Ascending aorta (tissue), 2 donors: ENCODE measurements at places on chromosomes 2 and 18.

GRCh38 chr18:63271881-63272299 lies 47.7 kb downstream of the BCL2 start:
- no peak for DNase-seq

DNA sequence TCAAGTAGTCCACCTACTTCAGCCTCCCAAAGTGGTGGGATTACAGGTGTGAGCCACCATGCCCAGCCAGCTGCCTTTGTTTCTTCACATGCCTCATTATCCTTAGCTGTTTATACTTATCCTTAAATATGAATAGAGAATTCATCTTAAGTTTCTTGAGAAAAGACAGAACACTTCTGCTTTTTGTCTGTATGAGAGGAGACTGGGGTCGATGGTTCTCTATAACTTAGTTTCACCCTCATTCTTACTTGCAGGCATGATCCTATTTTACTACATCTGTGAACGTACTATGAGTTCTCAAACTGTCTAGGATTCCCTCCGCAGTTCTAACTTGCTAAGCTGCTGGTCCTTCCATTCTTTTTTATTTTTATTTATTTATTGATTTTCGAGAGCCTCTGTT lies 20.4 kb downstream of the PPM1B start:
- DNase-seq = no peak

- peak; percentile 58 for DNase-seq
Measured at GRCh38 chr2:72027426-72028161, 120.1 kb downstream of the CYP26B1 start.

- DNase-seq = no peak
Measured at GRCh38 chr18:46680784-46681695, 24.0 kb upstream of the LOXHD1 start.

DNA sequence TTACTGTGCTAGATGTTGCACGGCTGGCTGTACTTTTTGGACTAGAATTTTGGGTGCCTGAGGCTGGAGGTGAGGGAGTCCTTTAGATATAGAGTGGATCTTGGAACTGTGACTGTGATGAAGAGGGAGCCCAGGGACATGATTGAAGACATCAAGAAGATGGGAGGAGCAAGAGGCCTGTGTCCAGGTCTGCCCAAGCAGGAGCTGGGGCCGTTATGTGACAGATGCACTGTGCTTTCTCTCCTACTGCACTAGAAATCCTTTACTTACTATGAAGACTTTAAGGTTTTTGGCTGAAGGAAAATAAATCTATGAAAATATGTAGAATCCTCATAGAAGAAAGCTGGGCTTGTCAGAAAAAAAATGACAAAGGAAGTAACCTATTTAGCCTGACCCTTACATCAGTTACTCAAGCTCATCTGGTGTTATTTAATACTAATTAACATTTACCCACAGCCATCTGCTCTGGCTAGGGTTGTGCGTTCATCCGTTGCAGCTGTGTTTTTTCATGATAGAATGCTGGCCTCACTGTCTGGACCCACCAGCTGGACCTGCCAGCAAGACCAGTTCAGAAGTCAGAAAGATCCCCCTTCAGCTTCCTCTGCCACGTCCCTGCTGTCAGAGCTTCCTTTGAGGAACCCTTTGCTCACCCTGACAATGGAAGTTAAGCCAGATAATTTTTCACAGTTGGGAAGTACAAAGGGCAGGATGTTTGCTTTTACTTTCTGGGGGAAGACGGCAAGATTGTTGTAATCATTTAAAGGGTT lies 16.7 kb downstream of the TSN start:
- DNase-seq = no peak

GRCh38 chr2:64750817-64751285 lies 97.1 kb upstream of the SERTAD2 start:
- DNase-seq = peak; percentile 100

DNA sequence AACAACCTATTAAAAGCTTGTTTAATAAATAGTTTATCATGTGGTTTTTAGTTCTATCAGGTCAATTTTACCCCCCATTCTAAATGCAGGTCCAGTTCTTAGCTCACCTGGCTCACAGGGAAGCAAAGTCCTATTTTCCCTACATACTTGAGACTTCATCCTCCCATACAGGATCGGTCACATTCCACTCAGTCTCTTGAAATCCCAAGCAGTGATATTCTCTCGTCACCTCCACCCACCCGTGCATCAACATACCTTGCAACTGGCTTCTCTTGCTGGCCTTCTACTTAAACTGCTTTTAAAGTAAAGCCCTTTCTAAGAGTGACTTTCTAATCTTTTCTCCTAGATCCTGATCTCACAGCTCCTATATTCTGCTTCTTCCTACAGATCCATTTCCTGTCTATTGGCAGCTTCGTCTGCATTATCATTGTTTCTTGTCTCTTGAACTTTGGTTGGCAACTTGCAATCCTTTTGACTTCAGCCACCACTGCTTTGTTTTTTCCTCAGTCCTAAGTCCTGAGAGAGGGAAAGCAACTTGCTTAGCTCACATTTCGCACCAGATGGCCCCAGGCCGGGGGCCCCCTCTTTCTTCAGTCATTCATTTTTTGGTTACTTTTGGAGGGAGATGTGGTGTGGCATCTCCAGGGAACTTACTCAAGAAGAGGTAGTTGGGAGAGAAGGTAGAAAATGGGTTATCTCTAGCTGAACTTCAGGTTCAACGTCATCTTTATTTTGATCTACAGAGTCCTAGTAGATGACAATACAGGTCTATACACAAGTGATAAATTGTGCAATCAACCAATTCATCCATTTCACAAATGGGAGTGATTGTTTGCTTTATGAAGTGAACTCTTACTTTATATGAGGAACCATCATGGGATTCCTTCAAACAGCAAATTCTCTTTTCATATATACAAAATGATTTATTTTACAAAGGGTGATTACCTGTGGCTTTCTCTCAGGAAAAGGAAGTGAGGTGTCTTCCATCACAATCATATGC lies 23.9 kb upstream of the NCOA1 start:
- no peak for DNase-seq

GRCh38 chr2:58521803-58522554 lies 280.9 kb upstream of the FANCL start:
- no peak for DNase-seq

GRCh38 chr2:47459021-47459420 lies 56.1 kb downstream of the MSH2 start:
- DNase-seq = no peak

GRCh38 chr2:101041413-101041812 lies 39.3 kb downstream of the RPL31 start:
- no peak for DNase-seq

DNA sequence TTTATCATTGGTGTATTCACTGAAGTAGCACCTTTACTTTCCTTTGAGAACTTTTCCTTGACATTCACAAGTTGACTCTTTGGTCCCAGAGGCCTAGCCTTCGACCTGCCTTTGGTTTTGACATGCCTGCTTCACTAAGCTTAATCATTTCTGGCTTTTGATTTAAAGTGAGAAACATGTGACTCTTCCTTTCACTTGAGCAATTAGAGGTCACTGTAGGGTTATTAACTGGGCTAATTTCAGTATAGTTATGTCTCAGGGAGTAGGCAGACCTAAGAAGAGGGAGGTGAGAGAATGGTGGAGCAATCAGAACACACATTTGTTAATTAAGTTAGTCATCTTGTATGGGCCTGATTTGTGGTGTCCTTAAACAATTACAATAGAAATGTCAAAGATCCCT lies 1040.7 kb upstream of the SLC39A10 start:
- no peak for DNase-seq

GRCh38 chr2:21279525-21279924 lies 155.8 kb downstream of the TDRD15 start:
- DNase-seq = no peak

GRCh38 chr2:119469661-119470297 lies 38.1 kb downstream of the TMEM37 start:
- no peak for DNase-seq
